ENCODE measurements at places on chromosomes 4 and X.

- peak; percentile 25 for DNase-seq
Measured at GRCh38 chr4:146232131-146232722, 17.9 kb downstream of the REELD1 start.

- DNase-seq, result no peak
Measured at GRCh38 chr4:77125961-77126360, 31.0 kb upstream of the CCNG2 start.

- DNase-seq, result no peak
Measured at GRCh38 chr4:40838742-40839141, 89.0 kb downstream of the NSUN7 start.

DNA sequence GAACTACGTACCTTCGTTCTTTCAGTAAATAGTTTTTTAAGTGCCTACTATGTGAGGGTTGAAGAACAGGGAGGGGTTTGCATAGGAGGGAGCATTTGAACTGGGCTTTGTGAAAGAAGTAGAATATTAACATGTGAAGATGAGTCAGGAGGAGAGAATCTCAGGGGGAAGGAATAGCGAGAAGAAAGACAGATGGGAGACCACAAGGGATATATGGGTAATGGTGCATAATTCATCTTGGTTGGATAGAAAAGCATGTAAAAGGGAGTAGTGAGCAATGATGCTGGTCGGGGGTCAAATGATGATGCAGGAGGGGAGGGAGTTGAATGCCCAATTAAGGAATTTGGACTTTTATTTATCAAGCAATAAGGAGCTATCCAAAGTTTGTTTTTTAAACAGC is 52.7 kb downstream of the TMEM164 start:
- no peak for DNase-seq

GRCh38 chr4:145348291-145348690 is 133.4 kb upstream of the SMAD1 start:
- DNase-seq, result no peak

- DNase-seq, result no peak
Measured at GRCh38 chr4:93182722-93183121, 645.8 kb upstream of the ATOH1 start.

DNA sequence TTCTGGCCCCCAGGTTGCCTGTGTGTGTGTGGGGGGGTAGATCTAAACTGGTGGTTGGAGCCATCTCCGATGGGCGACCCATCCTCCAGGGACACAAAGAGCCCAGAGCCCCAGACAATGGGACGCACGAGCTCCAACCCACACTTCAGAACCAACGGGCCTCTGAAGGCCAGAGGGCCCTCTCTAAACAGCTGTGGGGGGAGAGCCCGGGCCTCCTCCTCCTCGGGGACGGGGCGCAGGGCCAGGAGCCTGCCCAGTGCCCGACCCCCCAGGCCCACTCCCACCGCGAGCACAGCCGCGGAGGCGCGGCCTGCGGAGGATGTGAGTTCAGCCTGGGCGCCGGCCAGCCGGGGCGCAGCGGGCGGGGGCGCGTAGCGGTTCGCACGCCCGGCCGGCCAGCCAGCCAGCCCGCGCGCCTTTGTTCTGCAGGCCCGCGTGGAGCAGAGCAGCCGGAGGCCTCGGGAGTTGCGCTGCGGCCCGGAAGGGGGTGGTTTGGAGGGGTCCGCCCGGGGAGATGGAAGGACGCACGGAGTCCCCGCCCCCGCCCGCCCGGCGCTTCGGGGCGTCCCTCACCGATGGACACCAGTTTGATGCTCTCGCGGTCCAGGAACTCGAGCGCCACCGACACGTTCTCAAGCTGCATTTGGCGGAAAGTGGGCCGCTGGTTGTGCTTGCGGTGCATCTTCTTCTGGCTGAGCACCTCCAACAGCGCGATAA is 4.0 kb downstream of the FLNA start:
- DNase-seq, result no peak

DNA sequence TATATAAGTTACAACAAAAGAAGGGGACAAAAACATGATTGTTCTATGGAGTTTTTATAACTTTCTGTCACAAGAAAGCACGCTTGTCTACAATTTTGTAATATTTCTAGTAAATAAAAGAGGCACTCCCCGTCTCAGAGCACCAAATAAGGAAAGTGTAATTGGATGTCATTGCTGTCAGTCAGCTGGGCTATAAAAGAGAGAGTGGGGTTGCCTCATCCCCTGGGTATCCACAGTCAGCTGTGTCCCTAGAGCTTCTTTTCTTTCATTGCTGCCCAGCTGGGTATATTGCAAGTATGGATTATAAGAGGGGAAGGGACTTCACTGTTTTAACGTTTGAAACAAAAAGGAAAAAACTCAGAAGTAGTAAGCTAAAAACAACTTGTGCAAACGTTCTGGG is 61.3 kb downstream of the NPNT start:
- DNase-seq, result no peak

DNA sequence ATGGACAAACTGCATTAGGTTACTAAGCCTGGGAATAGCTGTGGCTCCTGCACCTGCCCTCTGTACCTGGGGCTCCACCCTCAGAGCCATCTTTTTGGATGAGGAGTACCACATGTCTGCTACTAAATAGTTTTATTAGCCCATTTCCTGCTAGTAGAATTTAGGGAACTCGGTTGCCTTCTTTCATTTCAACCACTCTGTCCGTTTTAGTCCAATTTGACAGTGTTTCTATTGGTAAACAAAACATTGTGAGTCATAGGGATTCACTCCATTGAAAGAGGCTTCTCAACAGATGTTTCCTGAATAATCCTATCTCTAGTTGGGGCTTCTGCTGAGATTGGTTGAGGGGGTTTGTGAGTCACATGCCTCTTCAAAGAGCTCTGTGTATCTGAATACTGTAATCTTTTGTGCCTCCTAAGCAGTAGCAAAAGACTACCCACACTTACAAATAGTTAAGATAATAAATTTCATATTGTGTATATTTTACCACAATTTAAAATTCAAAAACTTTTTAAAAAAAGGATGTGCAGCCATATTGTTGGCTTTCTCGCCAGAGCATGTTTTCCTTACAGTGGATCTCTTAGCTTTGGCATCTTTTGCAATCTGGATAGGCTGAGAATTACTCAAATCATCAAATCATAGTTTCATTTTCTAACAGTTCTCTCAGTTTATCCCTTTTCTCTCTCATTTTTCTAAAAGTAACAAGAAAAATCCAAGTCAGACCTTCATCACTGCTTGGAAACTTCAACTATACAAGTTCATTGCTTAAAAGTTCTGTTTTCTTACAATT is 9.9 kb downstream of the FAM200B start:
- no peak for DNase-seq

All from osteocyte (in vitro differentiated cells).